ENCODE measurements at places on chromosomes 12 and 14.

DNA sequence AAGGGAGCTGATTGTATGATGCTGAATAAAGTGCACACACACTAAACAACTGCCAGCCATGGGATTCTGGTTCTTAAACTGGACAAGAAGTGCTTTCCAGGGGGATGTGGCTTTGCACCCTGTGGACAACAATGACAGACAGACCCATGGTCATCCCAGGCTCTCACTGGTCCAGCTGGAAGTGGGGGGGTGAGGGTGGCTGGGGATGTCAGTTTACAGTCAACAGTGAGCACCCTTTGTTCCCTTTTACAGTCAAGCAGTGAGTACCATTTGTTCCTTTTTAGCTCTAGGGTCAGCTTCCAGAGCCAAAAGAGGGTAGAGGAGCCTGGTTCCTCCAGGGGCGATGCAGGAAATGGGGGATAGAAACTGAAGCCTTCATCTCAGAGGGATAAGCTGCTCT lies 100.7 kb downstream of the SMOC1 start:
- no peak overlapping the region for H3K4me3 ChIP-seq
- H3K27me3 ChIP-seq, result no peaks in the 10 kb centered on the region
- H3K4me1 ChIP-seq, result peaks cover 16% of the 10 kb centered on the region
- no peaks in the 10 kb centered on the region for H3K36me3 ChIP-seq

- no peaks in the 10 kb centered on the region for H3K27me3 ChIP-seq
- no peaks in the 10 kb centered on the region for H3K36me3 ChIP-seq
- peaks cover 31% of the 10 kb centered on the region for H3K4me1 ChIP-seq
- DNase-seq, result peak; percentile 92
- H3K4me3 ChIP-seq, result no peak overlapping the region
- no peak overlapping the region for H3K27ac ChIP-seq
Observed at GRCh38 chr14:103126873-103127304, 3.6 kb downstream of the TNFAIP2 start.

- H3K27ac ChIP-seq, result no peak overlapping the region
- no peaks in the 10 kb centered on the region for H3K27me3 ChIP-seq
- peaks cover 39% of the 10 kb centered on the region for H3K4me1 ChIP-seq
- no peaks in the 10 kb centered on the region for H3K36me3 ChIP-seq
- DNase-seq, result no peak
- no peak overlapping the region for H3K4me3 ChIP-seq
Observed at GRCh38 chr14:100835548-100836310, 9.8 kb downstream of the MEG3 start.

DNA sequence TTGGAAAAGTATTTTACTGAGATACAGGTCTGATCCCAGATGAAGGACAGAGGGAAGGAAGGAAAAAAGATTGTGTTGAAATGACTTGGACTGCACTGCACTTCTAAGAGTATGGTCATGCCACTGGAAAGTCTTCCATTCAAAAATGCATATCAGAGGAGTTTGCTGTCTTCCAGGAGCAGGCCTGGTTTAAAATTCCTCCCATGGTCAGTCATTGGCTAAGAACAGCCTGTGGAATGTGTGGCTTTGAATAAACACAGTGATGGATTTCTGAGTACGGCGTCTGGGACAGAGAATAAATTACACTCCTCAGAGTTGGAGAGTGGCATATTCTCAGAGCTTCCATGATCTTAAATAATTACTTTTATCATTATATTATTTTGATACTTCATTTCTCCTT lies 245.8 kb upstream of the PDZRN4 start:
- H3K27ac ChIP-seq, result no peak overlapping the region
- DNase-seq, result peak; percentile 14
- no peaks in the 10 kb centered on the region for H3K27me3 ChIP-seq
- no peak overlapping the region for H3K4me3 ChIP-seq
- no peaks in the 10 kb centered on the region for H3K36me3 ChIP-seq

DNA sequence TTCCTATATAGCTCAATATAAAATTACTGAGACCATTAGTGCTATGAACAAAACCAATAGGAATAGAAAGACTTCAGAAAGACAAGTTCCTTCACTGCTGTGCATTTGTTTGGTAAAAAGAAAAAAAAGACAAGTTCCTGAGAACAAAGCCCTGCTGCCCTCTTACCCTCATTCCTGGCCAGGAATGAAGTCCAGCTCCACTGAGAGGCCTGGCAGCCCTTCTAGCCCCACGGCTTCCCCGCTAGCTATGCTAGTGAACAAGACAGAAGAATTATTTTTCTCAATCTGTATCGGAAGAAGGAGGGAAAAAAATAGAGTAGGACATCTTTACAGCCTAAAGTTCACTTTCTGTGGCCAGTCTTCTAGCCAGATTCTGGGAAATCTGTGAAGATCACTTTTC lies 1.6 kb downstream of the MFAP5 start:
- H3K27me3 ChIP-seq, result no peaks in the 10 kb centered on the region
- no peaks in the 10 kb centered on the region for H3K36me3 ChIP-seq
- H3K27ac ChIP-seq, result no peak overlapping the region
- no peak overlapping the region for H3K4me3 ChIP-seq
- H3K4me1 ChIP-seq, result no peaks in the 10 kb centered on the region

- peaks cover 5% of the 10 kb centered on the region for H3K4me1 ChIP-seq
- peaks cover 11% of the 10 kb centered on the region for H3K27me3 ChIP-seq
- DNase-seq, result no peak
- no peaks in the 10 kb centered on the region for H3K36me3 ChIP-seq
Observed at GRCh38 chr14:60722107-60722356, 2.1 kb downstream of the SIX4 start.

GRCh38 chr12:2268471-2269286 lies 215.9 kb downstream of the CACNA1C start:
- H3K27ac ChIP-seq, result peak overlapping the region; percentile 82
- peak; percentile 39 for DNase-seq
- H3K4me3 ChIP-seq, result no peak overlapping the region
- H3K36me3 ChIP-seq, result no peaks in the 10 kb centered on the region

- no peak for DNase-seq
- no peak overlapping the region for H3K27ac ChIP-seq
- H3K4me3 ChIP-seq, result no peak overlapping the region
- no peaks in the 10 kb centered on the region for H3K4me1 ChIP-seq
- no peaks in the 10 kb centered on the region for H3K27me3 ChIP-seq
Observed at GRCh38 chr14:61836184-61836583, 74.0 kb downstream of the SNAPC1 start.

GRCh38 chr14:100566119-100566518 lies 21.1 kb downstream of the BEGAIN start:
- no peaks in the 10 kb centered on the region for H3K36me3 ChIP-seq
- no peak for DNase-seq
- peaks cover 40% of the 10 kb centered on the region for H3K27me3 ChIP-seq
- H3K27ac ChIP-seq, result no peak overlapping the region
- H3K4me3 ChIP-seq, result no peak overlapping the region

DNA sequence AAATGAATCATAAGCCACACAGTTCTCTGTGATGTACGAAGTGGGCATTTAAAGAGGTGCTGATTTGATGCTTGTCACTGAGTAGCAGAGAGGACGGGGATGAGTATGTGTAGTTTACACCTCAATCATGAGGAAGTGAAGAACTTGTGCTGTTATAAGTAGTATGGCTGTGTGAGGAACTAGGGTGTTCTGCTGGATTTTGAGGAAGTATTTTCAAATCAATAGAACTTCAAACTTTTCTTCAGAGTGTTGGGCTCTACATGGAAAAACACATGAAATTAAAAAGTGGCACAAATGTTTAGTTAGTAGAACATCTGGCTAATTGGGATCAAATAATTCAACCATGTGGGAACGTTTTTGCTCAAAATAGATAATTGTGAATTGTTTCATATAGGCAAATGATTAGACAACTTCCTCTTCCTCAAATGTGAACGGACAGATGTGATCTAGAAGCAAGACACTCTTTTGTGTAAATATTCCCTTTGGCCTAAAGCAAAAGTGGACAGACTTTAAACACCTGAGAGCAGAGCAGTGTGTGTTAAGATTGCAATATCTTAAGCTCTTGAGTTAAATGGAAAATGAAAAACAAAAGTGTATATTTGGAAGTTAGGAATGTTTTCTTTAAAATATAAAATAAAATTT lies 168.5 kb downstream of the NAV3 start:
- no peaks in the 10 kb centered on the region for H3K27me3 ChIP-seq
- H3K4me1 ChIP-seq, result no peaks in the 10 kb centered on the region
- no peak overlapping the region for H3K27ac ChIP-seq

GRCh38 chr12:28135801-28136439 lies 54.3 kb upstream of the CCDC91 start:
- no peaks in the 10 kb centered on the region for H3K36me3 ChIP-seq
- H3K27ac ChIP-seq, result no peak overlapping the region
- no peaks in the 10 kb centered on the region for H3K27me3 ChIP-seq
- no peak for DNase-seq
- no peaks in the 10 kb centered on the region for H3K4me1 ChIP-seq
- H3K4me3 ChIP-seq, result no peak overlapping the region

- no peak for DNase-seq
- H3K27ac ChIP-seq, result no peak overlapping the region
- H3K4me3 ChIP-seq, result no peak overlapping the region
- H3K4me1 ChIP-seq, result peaks cover 14% of the 10 kb centered on the region
- no peaks in the 10 kb centered on the region for H3K36me3 ChIP-seq
Observed at GRCh38 chr12:29795715-29796114, 12.0 kb upstream of the TMTC1 start.

GRCh38 chr14:89418976-89419375 lies 1.9 kb upstream of the FOXN3 start:
- H3K4me3 ChIP-seq, result no peak overlapping the region
- H3K36me3 ChIP-seq, result no peaks in the 10 kb centered on the region
- DNase-seq, result no peak
- H3K4me1 ChIP-seq, result peaks cover 27% of the 10 kb centered on the region
- no peak overlapping the region for H3K27ac ChIP-seq
- no peaks in the 10 kb centered on the region for H3K27me3 ChIP-seq

DNA sequence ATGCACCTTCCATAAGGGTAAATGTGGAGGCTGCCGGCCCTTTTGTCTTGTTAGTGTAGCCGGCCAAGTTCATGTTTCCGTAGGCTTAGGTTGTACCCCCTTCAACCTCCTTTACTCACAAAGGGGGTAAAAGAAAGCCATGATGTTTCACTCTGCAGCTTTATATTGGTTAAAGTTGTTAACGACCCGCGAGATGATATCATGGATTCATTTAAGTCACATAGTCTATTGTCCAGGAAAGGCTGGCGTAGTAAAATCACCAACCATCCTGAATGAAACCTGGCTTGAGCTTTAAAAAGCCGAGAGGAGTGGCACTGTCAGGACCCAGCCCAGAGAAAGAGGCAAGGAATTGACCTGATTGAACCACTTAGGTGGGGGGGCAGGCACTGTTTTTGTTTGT lies 1.3 kb downstream of the UNG start:
- no peaks in the 10 kb centered on the region for H3K4me1 ChIP-seq
- no peaks in the 10 kb centered on the region for H3K36me3 ChIP-seq
- H3K27ac ChIP-seq, result peak overlapping the region; percentile 88

DNA sequence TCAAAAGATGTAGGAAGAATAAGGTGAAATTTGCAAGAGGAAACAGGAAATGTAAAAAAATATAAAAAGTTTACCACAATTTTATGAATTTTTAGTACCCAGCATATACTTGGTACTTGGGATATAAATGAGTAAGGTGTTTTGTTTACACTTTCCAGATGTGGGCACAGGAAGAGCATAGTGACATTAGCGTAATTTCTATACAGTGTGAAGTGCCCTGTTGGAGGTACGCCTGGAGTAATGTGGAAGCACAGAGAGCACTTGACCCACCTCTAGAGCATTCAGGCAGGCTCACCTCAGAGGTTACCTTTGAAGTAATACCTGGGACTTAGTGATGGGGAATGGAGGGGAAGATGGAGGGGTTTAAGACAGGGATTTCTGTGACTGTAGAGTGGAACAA lies 89.5 kb downstream of the AEBP2 start:
- peaks cover 9% of the 10 kb centered on the region for H3K4me1 ChIP-seq
- H3K27me3 ChIP-seq, result no peaks in the 10 kb centered on the region
- H3K4me3 ChIP-seq, result no peak overlapping the region
- no peak for DNase-seq
- no peaks in the 10 kb centered on the region for H3K36me3 ChIP-seq
- H3K27ac ChIP-seq, result peak overlapping the region; percentile 11

- no peaks in the 10 kb centered on the region for H3K36me3 ChIP-seq
- H3K27me3 ChIP-seq, result no peaks in the 10 kb centered on the region
- H3K27ac ChIP-seq, result no peak overlapping the region
- H3K4me3 ChIP-seq, result peak overlapping the region; percentile 31
- peaks cover 7% of the 10 kb centered on the region for H3K4me1 ChIP-seq
- peak; percentile 66 for DNase-seq
Observed at GRCh38 chr14:73634011-73634833, 10.6 kb upstream of the DNAL1 start.

DNA sequence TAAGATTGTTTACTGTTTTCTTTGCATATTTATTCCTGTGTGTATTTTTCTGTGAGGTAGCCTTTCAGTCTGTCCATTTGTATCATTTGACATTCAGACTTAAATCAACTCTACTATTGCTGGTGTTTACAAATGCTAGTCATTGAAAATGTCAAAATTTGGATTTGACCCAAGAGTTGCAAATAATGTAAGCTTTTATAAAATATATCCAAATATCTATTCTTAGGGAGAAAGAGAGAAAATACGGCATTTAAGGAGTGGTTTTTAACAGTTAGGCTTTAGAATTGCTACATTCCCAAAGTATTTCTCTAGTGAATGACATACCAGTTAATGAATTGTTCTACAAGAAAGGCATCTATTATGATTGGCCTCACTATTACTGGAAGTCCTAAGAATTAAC lies 37.9 kb downstream of the FRS2 start:
- H3K4me3 ChIP-seq, result no peak overlapping the region
- H3K27me3 ChIP-seq, result no peaks in the 10 kb centered on the region
- H3K27ac ChIP-seq, result no peak overlapping the region
- H3K36me3 ChIP-seq, result no peaks in the 10 kb centered on the region
- H3K4me1 ChIP-seq, result peaks cover 10% of the 10 kb centered on the region
- no peak for DNase-seq

GRCh38 chr12:10457760-10458159 lies 4.6 kb upstream of the KLRC1 start:
- no peak for DNase-seq
- H3K4me3 ChIP-seq, result no peak overlapping the region
- H3K4me1 ChIP-seq, result no peaks in the 10 kb centered on the region
- H3K27ac ChIP-seq, result no peak overlapping the region
- no peaks in the 10 kb centered on the region for H3K36me3 ChIP-seq

GRCh38 chr12:72869024-72869423 lies 596.9 kb downstream of the TRHDE start:
- no peak overlapping the region for H3K27ac ChIP-seq
- peak; percentile 5 for DNase-seq

DNA sequence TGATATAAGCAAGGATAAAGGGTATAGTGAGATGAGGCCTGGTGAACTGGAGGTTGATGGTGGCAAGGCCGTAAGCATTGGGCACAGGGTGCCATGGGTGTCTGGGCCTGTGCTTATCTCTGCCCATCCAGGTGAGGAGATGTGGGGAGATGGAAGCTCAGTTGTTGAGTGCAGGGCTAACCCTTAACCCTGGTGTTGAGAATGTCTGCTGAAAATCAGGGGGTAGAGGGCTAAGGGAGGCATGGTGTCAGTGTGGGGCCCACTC lies 86.1 kb downstream of the SYNE2 start:
- no peak overlapping the region for H3K4me3 ChIP-seq
- H3K36me3 ChIP-seq, result no peaks in the 10 kb centered on the region
- H3K27me3 ChIP-seq, result no peaks in the 10 kb centered on the region
- H3K4me1 ChIP-seq, result no peaks in the 10 kb centered on the region
- no peak for DNase-seq
- H3K27ac ChIP-seq, result no peak overlapping the region
